ENCODE measurements at places on chromosomes 11 and 22.

DNA sequence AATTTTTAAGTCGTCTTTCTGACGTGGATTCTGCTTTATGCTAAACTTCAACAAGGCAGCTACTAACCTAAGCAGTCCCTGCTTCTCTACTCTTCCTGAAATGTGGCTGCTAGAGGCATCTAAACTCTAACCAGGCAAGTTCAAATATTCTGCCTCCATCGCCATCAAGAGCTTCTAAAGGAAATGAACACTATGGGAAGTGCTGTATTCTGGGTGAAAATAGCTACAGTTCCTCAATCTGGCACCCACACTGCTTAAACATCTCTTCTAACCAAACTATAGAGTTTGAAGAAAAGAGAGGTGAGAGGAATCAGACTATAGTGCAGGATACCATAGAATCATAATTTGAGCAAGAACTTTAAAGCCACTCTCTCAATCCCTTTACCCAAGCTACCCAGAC is 6.3 kb downstream of the NRIP3 start:
- DNase-seq: no peak

DNA sequence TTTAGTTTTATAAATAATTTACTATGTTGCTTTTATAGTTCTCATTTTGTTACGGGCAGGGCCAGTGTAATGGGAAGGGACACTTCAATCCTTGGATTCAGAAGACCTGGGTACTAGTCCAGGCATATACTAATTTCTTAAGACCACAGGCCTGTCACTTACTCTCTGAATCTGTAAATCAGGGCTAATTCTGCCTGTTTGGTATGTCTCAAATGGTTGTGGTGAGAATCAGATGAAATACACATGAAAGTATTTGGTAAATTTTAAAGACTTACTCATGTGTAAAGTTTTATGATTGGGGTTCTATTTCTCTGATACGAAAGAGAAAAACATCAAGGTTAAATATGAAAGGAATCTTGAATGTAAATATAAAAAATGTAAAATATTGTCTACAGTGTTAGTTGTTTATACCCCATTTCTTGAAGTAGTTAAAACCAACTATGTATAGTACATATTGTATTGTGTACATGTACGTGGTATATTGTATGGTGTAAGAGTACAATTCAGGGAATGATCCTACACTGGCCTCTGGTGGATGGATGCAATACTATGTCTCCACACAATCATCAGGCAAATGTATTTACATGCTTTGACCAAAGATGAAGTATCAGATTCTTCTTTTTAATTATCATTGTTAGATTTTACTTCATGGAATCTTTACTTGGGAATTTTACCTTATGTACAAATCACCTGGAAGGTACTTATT is 24.5 kb upstream of the RAG2 start:
- DNase-seq: peak; percentile 27

- no peak for DNase-seq
These were observed 4.5 kb downstream of the IFITM5 start for GRCh38 chr11:294780-295179.

DNA sequence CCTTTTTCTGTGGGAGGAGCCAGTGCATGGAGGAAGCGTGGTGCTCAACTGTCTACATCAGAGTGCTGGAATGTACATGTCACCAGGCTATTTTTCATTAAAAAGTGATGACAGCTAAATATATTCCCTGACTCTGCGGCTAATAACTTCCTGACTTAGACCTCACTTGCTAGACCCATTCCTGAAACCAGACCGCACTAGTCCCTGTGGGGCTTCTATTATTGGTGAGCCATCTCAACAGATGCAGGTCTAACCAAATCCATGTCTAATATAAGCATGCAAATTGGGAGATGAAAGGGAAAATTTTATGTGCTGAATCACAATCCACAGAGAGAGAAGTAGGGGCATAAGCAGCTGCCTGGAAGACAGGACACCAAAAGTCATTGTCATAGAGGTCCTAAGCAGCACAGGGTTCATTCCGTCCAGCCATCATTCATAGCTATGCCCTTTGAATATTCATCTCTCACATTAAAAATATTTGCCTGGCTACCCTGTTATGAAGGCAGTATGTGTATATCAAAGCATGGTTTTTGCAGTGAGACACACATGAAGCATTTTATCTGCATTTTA is 110.9 kb upstream of the BLID start:
- DNase-seq: peak; percentile 97

GRCh38 chr11:45924036-45924915 is 1.8 kb downstream of the LARGE2 start:
- no peak for DNase-seq

DNA sequence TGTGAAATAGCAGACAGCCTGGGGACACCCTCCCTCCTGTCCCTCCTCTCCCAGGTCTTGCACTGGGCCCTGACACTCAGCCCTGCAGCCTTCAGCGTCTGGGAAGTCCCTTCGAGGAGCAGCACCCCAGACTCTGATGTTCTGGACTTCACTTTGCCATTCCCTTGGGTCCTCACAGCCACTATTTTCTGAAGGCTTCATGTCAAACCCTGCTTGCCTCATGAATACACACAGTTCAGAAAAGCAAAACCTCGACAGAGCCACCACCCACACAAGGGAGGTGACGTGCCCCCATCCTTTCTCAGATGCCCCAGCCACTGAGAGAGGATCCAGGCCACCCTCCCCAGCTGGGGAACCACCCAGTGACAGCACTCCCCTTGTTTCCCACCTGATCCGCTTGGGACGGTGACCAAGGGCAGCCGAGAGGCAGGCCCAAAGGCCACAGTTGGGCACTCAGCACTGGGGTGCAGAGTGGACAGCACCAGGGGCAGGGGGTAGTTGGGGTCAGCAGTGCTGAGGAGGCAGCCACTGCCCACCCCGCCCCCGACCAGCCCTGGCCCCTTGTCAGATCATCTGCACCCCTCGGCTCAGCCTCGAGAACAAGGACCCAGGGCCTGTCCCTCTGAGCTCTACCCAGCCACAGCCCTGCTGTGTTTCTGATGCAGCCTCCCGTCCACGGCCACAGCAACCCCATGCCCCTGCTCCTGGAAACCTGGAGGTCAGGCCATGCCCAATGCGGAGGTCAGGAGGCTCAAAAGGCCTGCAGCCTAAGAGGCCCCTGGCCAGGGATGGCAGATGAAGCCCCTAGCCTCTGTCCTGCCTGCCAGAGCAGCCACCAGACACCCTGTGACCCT is 3.1 kb upstream of the TNNT3 start:
- DNase-seq: no peak

DNA sequence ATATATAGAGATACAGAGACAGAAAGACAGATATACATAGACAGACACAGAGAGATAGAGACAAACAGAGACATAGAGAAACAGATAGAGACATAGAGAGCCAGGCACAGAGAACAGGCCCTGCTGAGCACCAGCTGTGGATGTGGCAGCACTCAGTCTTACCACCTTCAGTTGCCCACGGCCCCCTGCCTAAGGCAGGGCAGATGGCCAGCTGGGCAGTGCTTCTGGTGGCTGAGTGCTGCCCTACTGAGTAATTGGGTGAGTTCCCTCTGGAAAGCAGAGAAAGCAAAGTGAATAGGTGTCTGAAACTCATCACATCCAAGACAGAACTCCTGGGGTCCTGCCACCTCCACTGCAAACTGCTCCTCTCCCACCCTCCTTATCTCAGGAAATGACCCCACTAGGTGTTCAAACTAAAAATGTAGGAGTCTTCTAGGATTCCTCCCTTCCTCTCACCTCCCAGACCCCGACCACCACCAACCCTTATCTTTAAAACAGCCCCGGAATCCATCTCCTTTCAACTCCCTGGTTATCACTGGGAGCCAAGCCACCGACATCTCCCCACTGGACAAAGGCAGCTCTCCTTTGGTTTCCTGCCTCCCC is 27.2 kb downstream of the SYN3 start:
- DNase-seq: no peak

GRCh38 chr22:47782328-47783075 is 1020.1 kb downstream of the TBC1D22A start:
- no peak for DNase-seq

DNA sequence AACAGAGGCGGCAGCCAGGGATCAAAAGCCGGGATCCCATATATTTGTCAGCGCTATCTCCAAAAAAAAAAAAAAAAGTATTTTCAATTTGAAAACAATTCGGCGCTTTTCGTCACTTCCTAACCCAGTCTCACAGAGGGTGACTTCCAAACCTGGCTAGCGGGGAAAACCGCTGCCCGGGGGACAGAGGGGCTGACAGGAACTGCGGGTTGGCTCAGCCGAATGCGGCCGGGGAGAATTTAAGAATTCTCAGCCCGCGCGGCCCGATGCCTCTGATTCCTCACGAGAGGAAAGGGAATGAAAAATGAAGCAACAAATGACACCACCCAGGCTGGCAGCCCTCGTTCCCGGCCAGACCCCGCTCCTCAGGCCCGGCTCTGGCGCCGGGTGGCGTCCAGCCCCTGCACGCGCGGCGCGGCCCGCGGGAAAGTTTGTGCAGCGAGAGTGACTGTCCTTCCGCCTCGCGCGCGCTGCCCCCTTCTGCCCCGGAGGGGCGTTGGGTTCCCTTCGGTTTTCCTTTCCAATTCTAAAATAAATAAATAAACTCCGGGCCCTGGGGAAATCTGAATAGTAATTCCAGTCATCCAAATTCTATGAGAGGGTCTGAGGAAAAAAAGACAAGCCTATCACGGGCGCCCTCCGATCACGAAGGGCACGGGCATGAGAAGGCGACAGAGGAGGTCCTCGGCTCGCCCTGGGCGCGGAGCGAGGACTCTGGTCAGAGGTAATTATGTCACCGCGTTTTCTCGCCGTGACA is 4.8 kb upstream of the PAX6 start:
- DNase-seq: no peak

GRCh38 chr22:44862281-44862680 is 109.9 kb downstream of the ARHGAP8 start:
- no peak for DNase-seq

GRCh38 chr11:120413480-120413879 is 77.3 kb downstream of the ARHGEF12 start:
- peak; percentile 82 for DNase-seq

DNA sequence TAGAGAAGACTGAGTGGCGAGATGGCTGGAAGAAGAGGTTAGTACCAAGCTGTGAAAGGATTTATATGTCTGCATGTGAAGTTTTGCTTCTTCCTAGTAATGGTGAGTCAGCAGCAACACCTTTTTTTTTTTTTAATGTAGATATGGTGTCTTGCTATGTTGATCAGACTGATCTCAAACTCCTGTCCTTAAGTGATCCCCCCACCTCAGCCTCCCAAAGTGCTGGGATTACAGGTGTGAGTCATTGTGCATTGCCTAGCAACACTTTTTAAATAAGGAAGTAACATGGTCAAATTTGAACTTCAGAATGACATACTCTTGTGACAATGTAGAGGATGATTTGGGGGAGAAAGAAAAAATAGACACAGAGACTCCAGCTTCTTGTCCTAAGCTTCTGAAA is 6.5 kb upstream of the CSTPP1 start:
- DNase-seq: peak; percentile 48

- peak; percentile 64 for DNase-seq
These were observed 207.0 kb upstream of the SORL1-AS1 start for GRCh38 chr11:121659811-121660210.

DNA sequence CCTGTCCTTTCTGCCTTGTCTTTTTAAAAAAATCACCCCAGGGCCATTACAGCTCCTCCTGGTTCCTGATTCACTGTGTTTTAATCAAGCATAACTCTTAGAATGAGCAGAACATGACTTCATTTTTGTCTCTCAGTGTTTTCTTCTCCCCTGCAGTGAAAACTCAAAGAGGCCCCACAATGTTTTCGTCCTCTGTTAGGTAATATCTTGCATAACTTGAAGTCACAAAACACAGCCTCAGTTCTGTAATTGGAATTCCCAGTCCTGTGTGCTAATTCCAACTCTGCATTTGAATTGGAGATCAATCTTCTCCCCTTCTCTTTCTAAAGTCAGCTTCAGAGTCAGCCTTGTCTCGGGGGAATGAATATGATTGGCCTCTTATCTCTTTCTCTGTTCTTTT is 186.5 kb upstream of the NAV2 start:
- DNase-seq: no peak

GRCh38 chr22:37304595-37305343 is 22.5 kb downstream of the CYTH4 start:
- DNase-seq: no peak

- DNase-seq: no peak
These were observed 6.3 kb upstream of the SH3BP1 start for GRCh38 chr22:37633089-37633624.

DNA sequence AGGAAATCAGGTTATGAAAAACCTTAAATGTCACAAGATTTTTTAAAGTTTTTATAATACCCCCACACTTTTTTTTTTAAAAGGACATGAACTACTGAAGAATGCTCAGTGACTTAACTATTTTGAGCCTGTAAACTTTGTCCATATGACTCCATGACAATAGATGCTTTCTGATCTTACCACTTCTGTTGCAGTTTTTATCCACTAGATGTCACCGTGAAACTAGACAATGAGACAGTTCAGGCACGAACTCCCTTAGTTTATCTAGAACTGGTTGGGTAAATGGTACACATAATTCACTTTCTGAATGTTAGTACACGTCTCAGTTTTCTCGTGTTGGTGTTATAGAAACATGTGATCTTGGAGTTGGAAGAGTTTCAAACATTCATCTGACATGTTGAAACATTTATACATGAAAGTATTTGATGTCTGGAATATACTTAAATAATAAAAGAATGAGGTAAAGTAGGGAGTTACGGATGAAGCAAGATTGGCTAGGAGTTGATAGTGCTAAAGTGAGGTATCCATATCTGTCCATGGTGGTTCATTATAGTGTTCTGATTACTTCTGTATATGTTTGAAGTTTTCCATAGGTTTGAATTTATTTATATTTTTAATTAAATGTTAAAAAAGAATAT is 8.1 kb downstream of the CCDC15 start:
- DNase-seq: peak; percentile 81

DNA sequence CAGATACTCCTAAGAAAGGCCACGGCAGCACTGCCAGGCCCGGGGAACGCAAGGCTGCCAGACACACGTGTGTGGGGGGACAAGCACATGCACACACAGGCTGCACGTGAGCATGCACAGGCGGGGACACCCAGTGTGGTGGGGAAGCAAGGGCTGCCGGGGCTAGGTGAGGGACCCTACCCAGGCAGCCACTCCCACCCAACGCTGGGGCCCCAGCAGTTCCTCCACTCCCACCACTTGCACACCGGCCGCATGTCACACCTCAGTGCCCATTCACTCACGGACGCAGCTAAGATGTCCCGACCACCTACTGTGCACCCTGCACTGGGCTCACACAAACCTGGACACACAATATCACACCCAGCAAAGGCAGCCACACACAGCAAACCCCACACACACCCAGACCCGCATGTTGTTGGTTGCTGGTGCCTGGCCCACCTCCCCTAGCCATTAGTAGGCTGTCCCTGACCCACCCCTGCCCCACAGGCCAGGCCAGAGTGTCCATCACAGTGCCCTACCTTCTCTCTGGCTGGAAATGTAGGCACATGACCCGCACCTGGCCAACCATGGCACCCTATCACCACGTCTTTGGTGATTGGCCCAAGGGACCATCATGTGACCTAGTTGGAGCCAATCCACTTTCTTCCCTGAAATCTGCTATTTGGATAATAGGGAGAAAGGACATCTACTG is 8.8 kb downstream of the SSTR3 start:
- DNase-seq: no peak
